ENCODE measurements at places on chromosomes 13 and 19.

DNA sequence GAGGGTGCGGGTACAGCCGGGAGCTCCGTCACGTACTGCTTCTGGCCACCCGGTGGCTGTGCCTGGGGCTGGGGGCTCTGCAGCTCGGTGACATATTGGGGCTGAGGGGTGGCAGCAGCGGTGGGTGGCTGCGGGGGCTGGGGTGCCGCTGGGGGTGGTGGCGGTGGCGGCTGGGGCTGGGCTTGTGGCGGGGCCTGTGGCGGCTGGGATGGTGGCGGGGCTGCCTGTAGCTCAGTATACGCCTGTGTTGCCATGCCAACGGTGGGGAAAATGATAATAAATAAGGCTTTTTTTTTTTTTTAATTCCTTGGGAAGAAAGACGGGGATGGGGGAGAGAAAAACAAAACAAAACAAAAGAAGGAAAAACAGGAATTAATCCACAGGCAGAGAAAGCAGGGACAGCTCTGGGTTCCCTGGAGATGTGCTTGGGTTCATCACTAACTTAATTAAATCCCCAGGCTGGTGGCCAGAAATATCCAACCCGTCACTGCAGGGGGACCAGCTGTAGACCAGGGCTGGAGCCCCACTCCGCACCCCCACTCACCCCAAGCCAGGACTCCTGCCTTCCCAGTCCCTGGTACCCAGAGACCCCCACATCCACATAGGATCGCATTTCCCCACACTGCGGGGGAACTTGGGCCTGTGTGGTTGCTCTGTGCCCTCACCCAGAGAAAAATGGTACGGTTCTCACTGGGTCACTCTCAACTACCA, 12.4 kb downstream of the RFX1 start:
- DNase-seq: no peak

DNA sequence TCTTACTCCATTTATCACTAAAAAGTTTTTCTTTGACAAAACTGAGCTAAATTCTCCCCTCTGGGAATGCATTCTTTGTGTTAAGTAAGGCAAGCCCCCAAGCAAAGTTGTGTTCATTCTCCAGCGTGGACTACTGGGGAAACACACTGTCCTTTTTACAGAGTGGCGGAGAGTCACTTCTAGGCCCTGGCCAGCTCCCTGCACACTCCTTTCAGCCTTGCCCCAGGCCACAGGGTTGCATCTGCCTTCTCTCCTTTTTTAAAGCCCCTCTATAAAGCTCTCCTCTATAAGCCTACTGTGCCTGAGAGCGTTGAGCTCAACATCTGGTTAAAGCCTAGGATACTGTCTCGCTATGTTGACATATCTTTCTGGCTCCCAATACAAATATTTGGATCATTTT, 803.4 kb downstream of the PCDH17 start:
- DNase-seq: no peak

DNA sequence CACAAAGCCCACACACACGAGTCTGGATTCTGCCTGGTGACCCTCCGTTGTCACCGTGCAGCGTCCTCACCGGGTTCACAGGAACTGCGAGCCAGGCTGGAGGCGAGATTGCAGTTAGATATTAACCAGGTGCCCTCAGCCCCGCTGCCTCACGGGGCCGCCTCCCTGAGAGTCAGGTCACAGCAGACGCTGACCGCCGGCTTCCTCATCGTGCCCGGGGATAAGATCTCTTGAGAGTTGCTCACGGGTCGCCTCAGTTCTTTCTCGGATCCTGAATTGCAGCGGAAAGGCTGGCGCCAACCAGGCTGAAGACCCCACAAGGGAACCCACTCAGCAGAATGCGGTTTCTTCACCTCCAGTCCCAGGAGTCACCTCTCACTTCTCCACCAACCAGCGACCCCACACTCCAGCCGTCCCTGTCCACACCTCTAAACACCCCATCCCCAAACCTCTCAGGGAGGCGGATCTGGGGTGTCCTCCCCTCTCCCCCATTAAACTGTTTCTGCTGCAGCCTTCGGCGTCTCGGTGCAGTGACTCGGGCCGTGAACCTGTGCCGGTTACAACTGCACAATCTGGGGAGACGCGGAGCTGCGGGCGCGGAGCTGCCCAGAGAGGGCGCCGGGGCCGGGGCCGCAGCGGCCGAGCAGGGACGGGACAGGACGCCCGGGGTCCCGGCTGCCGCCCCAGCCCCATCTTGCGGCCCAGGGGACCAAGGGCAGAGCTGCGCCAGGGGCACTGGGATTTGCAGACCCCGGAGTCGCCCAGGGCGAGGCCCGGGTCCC, 591 bp downstream of the ZNF823 start:
- DNase-seq: no peak

DNA sequence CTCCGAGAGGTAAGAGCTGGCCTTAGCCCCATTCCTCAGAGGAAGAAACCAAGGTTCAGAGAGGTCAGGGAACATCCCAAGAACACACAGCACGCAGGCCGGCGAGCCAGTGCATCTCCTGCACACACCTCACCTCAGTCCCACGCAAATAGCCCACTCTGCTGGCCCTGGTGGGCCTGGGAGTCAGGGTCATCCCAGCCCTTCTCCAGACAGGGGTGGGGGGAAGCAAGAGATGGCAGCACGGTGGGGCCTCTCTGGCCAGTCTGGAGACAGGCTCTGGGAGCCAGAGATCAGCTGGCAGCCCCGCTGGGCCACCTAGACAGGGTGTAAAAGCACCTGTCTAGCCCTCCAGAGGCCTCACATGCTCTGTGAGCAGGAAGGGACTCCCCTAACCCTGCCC, 26.8 kb downstream of the TUBA3C start:
- DNase-seq: no peak

- no peak for DNase-seq
These were observed 41.4 kb downstream of the SIPA1L3 start for GRCh38 chr19:37948362-37948761.

DNA sequence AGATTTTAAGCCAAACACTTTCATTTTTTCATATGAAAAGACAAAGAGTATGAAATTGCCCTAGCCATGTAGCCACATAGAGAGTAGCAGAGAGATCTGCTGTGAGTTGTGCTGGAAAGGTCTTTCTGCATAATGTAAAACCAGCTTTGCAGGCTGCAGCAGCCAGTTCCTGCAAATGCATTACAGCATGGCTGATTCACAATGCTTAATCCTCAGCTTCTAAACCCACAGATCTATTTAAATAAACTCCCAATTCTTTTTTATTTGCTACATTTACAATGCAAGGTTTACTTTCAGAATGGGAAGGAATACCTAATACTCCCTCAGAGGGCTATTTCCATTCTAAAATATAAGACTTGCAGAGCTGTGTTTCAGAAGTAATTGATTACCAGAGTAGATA, 185.6 kb upstream of the STARD13 start:
- DNase-seq: no peak

DNA sequence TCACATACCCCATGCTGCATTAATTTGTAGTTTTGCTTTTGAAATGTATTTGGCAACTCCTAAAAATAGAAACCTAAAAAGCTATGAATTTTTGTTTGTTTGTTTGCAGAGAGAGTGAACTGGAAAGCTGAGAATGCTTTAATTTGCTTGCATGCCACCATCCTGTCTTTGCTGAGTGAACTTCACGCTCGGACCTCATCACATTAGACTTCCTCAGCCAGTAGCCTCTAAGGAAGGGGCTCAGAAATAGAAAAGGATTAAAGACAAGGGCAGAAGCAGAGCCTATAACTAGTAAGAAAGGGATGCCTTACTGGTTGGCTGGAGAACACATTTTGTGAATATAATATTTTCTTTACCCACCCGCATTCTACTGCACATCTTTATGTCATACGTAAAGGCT, 275.1 kb downstream of the DCLK1 start:
- DNase-seq: no peak

DNA sequence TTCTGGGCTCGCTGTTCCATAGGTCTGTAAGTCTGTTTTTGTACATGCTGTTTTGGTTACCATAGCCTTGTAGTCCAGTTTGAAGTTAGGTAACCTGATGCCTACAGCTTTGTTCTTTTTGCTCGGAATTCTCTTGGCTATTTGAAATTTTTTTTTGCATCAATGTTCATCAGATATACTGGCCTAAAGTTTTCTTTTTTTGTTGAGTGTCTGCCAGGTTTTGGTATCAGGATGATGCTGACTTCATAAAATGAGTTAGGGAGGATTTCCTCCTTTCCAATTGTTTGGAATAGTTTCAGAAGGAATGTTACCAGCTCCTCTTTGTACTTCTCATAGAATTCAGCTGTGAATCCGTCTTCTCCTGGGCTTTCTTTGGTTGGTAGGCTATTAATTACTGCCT, 397.8 kb upstream of the HTR2A start:
- no peak for DNase-seq
